ENCODE measurements at places on chromosomes 6 and 20.

GRCh38 chr6:101845172-101845571 is 451.7 kb downstream of the GRIK2 start:
- no peak for DNase-seq

DNA sequence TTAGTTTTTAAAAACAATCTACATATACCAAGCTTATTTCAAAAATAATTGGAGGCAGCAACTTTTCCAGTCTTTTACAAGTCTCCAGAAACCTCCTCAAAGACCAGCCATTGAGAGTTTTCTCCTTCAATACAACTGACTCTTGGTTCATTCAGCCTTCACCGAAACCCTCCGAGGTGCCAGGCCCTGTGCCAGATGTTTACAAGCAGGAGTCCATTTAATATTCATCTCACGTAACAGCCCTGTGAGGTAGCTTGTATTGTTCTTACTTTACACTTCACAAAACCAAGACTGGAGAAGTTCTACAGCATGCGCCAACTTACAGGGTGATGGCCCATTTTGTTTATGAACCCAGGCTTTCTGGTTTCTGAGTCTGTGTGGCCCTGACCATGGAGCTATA is 5.5 kb upstream of the NEDD9 start:
- no peak for DNase-seq

DNA sequence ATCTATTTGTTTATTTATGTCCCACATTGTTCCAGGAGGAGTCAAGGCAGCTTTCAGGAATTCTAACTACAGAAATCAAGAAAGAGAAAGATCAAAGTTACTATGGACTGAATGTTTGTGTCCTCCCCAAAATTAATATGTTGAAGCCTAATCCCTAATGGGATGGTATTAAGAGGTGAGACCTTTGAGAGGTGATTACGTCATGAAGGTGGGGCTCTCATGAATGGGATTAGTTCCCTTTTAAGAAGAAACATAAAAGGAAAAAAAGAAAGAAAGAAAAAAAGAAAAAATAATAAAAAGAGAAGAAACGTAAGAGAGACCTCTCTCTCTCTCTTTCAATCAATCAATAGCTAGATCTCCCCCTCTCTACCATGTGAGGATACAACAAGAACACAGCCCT is 44.7 kb upstream of the TOP1 start:
- DNase-seq, result no peak

DNA sequence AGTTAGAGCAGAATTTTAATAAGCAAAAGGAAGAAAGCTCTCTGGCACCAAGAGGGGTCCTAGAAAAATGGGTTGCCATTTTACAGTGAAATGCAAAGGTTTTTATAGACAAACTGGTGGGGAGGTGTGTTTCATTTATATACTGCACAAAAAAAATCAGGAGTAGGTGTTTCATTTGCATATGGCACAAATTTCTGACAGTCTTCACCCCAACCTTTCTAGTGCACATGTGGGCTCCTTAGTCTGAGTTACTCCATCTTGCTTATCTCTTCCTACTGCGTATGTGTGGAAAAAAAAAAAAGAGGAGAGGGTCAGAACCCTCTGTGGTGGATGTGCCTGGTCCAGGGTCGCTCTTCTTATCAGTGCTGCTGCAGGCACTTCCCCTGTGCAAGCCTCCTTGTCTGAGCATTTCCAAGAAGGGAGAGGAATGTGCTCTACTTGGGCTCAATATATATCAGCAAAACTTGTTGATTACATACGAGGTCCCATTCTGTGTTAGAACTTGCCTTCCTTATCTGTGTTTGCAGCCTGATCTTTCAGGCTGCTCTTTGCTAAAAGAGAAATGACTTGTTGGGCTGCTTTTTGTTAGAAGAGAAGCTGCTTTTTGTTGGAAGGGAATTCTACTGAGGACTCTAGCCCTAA is 59.0 kb upstream of the MRAP2 start:
- DNase-seq, result no peak

GRCh38 chr6:73955800-73956199 is 259.8 kb downstream of the CD109 start:
- DNase-seq, result no peak

- DNase-seq, result no peak
These were observed 141.0 kb upstream of the BTBD3 start for GRCh38 chr20:11776687-11777086.

DNA sequence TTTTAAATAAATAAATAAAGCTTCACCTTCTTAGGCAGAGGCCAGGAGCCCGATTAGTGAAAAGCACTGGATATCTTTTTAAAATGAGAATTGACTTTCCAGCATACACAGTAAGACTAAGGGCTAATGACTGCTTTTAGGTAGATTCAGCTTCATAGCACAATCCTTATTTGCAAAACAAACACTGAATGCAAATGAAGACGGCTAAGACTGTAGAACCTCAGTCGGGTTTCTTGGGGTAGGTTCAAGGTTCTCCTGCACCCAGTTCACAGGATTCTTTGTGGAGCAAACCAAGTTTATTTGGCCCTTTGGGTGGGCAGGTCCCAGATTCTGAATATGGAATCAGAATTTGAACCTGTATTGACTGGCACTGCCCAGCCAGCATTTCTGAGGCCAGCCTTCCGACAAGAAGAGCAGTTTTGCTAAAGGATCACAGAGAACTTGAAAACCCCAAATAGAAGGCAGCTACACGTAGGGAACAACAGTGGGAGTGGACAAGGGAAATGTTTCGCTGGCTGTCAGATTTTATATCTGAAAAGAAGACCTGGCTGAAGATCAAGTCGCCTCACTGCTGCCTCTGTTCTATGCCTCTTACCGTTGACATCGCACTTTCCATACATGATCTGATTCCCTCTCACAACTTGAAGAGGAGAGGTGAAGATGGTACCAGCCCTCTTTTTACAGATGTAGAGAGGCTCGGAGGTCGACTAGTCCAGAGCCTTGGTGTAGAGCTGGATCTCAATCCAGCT is 8.2 kb downstream of the TRERF1 start:
- no peak for DNase-seq

DNA sequence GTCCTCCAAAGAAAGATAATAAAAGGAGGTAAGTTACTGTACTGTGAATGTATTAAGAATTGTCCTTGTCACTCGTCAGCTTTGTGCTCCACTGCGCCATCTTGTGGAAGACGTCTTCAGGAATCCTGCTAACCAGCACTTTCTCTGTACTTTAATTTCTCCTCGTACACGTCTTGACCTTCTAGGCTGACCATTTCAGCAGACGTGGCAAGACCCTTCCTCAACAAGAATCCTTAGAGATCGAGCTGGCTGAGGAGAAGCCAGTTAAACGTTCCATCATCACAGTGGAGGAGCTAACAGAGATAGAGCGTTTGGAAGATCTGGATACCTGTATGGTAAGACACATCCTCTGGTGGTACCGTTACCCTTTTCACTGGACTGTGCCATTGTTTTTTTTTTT is 95.5 kb upstream of the SCGN start:
- DNase-seq, result peak; percentile 62

DNA sequence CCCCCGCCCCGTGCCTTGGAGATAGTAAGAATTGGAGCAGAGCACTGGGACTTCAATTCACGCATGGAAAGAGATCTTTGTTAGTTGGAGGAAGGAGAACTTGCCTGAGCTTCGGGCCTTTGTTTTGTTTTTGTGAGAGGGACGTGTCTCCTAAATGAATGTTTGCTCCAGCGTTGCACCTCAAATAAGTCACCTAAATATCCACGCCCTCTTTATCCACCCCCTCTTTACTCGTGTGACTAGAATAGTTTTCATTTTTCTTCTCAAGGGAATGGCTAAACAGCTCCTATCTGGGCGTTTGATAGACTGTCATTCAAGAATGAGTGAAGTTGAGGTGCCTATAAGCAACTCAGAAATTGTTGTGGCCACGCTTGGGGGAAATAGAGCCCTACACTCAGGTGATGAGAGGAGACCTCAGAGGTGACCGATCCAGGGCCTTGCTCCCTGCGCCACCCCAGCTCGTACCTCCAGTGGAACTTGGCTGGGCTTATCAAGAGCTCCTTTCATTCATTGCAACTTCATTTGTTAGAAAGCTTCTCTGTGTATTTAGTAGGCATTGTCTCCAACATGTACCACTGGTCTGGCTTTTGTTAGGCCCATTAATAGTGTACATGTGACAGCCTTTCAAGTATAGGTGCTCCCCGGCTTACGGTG is 861 bp downstream of the PCMTD2 start:
- no peak for DNase-seq

GRCh38 chr6:23712756-23713155 is 413.3 kb upstream of the NRSN1 start:
- no peak for DNase-seq

GRCh38 chr20:1870792-1871550 is 24.2 kb upstream of the SIRPA start:
- DNase-seq, result no peak

DNA sequence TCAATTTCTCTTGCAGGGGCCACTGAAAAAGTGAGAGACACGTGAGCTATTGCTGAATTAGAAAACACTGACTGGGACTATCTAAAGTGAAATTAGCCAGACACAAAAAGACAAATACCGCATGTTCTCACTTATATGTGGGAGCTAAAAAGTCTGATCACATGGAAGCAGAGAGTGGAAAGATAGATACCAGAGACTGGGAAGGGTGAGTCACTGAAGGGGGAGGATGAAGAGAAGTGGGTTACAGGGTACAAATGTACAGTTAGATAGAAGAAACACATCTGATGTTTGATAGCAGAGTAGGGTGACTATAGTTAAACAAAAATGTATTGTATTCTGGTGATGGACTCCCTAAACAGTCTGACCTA is 13.4 kb downstream of the CST3 start:
- DNase-seq, result no peak

DNA sequence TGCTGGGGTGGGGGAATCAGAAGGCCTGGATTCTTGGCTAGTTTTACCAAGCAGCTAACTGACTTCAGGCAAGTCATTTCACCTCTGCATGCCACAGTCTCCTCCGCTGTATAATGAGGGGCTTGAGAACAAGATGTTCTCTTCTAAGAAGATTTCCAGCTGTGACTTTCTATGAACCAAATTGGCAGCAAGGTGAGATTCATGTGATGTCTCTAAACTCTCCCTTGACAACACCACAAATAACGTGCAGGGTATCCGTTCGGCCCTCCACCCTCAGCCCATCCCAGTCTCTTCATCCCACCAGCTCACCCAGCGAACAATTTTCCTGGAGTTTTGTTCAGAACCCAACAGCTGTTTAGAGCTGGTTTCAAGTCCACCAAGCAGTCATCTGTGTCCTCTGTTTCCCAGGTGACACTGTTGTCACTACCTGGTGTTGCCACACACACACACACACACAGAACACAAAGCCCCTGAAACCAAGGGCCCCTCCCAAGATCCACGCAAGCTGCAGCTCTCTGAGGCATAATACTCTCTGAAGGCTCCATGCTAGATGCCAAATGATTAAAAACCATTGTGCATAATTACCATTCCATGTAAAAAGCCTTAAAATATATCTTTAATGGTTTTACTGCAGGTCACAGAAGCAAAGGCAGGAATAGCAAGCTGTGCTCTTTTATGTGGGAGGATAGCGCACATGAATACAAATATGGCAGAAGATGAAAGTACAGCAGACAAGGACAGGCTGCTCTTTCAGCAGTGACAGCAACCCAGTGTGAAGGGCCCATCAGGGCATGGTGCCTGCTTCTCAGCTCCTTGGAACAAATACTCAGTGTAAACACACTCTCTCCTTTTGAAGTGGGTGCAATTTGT is 48.2 kb downstream of the ARHGAP18 start:
- DNase-seq, result no peak

Measured in effector memory CD8-positive, alpha-beta T cell (primary cell).